Placental pericyte (primary cell): ENCODE measurements at places on chromosomes 1 and 21. TPM values are rescaled to one million over a fixed set of nuclear protein-coding genes. Genes with fewer than 3 reads are reported as not detected.

The LCE1E gene
- not detected in 2 replicates for total RNA-seq

The TMPRSS15 gene
- not detected in 2 replicates for total RNA-seq

The LCE3A gene
- total RNA-seq = not detected in 2 replicates

The HTR6 gene
- not detected in 2 replicates for total RNA-seq

The DMRTA2 gene
- total RNA-seq = 0.14 and 0.22 TPM in 2 replicates

The FCRLB gene
- total RNA-seq = 1.8 and 8.4 TPM in 2 replicates

The PTCH2 gene
- 0.22 and 0.29 TPM in 2 replicates for total RNA-seq

The NTRK1 gene
- total RNA-seq = not detected in 2 replicates

The CRP gene
- not detected in 2 replicates for total RNA-seq

The DNMT3L gene
- not detected in 2 replicates for total RNA-seq

The NCAM2 gene
- total RNA-seq = 0.29 and 2.4 TPM in 2 replicates

The FASLG gene
- total RNA-seq = under 0.01 TPM in 1 of 2 replicates, not detected in the other

The E2F2 gene
- total RNA-seq = under 0.01 and 2.7 TPM in 2 replicates

The CHAF1B gene
- total RNA-seq = 0.66 and 7.7 TPM in 2 replicates

The SRSF10 gene
- 102 and 125 TPM in 2 replicates for total RNA-seq

The UQCRH gene
- 243 and 593 TPM in 2 replicates for total RNA-seq

The KRTAP21-1 gene
- not detected in 2 replicates for total RNA-seq

The KRTAP11-1 gene
- total RNA-seq = not detected in 2 replicates

The CFHR1 gene
- total RNA-seq = not detected in 2 replicates

The LRP8 gene
- total RNA-seq = 51.2 and 55.1 TPM in 2 replicates

The SLAMF8 gene
- 0.72 TPM in 1 of 2 replicates, not detected in the other for total RNA-seq

The B3GALT5 gene
- total RNA-seq = 1.1 and 2.6 TPM in 2 replicates

The KCNE2 gene
- 0.14 TPM in 1 of 2 replicates, not detected in the other for total RNA-seq

The ARHGEF19 gene
- total RNA-seq = 8.2 and 13.6 TPM in 2 replicates

The LCE6A gene
- total RNA-seq = not detected in 2 replicates

The GIPC2 gene
- total RNA-seq = 0.14 TPM in 1 of 2 replicates, not detected in the other

The EPHX1 gene
- total RNA-seq = 12.5 and 29.5 TPM in 2 replicates

The KRTAP8-1 gene
- not detected in 2 replicates for total RNA-seq

The OR13G1 gene
- total RNA-seq = not detected in 2 replicates

The BTBD8 gene
- 2.4 and 2.8 TPM in 2 replicates for total RNA-seq

The DEDD gene
- total RNA-seq = 31.5 and 35.9 TPM in 2 replicates

The KRTAP10-6 gene
- not detected in 2 replicates for total RNA-seq

The CDK11B gene
- total RNA-seq = 9.2 and 9.8 TPM in 2 replicates

The CLCA4 gene
- not detected in 2 replicates for total RNA-seq

The TRIM46 gene
- 4.4 and 8.7 TPM in 2 replicates for total RNA-seq

The IGSF9 gene
- total RNA-seq = not detected in 2 replicates

The RBP7 gene
- total RNA-seq = not detected in 2 replicates
